ENCODE measurements at places on chromosomes 13 and 19.

DNA sequence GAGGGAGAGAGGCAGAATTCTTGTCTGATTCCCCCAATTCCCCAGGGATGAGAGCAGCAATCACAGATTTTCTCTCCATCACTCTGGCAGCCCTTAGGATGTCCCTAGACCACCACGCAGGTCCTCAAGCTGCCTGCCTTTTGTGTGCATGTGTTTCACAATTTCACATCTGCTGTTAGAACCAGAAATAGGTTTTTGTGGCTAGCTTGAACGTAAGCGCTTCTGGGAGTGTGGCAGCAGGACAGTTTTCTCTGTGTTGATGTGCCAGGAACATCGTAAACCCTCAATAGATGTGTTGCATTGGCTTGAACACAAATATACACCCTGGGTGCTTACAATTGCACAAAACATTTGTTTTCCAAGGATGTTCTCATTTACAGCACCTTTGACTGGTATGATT is 78.8 kb upstream of the TMTC4 start:
- DNase-seq = no peak

DNA sequence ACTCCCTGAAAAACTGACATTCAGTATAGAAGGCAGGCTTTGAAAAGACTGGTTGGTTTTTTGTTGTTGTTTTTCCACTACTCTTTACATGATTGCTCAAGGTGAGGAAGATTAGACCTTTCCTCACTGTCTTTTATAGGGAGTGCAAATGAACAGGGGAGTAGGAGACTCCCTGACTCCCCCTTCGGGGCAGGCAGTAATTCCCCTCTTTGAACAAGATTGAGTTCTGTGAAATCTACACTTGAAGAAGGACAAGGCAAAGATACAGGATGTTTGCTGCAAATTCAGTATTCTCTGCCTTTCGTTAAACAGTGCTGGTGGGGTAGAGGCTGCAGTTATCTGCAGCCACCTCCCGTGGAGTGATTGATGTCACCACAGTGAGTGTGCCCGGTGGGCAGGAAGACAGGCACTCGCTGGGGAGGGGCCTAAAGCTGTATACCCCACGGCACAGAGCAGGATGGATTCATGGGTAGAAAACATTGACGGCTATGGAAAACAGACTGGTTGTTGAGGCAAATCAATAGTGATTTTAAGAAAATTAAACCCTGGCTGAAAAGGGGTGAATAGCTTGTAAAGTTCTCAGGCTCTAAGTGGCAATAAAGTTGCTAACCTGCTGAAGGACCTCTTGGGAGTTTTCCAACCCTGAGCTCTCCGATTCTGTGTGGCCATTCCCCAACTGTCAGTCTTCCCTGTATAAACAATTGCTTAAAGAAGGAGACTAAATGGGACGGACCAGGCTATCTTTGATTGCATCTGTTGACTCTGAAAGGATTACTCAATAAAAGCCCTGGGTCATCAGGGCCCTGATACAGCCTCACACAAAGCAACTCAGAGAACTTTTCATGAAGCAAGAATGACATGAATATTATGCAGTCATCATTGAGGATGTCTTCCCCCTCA is 308.3 kb downstream of the TBC1D4 start:
- DNase-seq = no peak

DNA sequence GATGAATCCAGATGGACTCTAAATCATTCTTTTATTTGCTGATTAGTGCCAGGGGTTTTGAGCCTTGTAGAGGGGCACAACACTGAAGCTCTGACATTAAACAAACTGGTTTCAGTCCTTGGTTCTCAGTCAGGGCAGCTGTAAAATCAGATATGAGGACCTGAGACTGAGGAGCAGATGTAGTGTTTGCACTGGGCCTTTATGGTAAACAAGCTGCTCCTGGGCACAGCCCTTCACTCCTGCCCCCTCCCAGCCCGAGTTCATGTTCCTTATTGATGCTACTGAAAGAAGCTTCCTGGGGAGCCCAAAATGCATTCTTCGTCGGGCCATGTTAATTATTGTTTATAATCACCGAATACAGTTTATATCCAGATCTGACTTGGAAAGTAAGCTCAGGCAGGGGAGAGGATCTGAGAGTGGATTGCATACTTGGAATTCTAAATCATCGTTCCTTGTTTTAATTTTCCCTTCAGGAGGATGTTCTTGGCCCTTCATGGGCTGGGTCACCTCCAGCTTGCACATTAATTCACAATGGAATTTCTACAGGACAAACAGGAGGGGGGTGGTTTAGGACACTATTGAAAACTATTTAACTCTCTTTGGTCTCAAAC is 213.5 kb downstream of the FGF9 start:
- no peak for DNase-seq

- no peak for DNase-seq
Measured at GRCh38 chr13:45219123-45219891, 18.5 kb upstream of the KCTD4 start.

- no peak for DNase-seq
Measured at GRCh38 chr13:59643364-59643841, 520.3 kb downstream of the DIAPH3 start.

DNA sequence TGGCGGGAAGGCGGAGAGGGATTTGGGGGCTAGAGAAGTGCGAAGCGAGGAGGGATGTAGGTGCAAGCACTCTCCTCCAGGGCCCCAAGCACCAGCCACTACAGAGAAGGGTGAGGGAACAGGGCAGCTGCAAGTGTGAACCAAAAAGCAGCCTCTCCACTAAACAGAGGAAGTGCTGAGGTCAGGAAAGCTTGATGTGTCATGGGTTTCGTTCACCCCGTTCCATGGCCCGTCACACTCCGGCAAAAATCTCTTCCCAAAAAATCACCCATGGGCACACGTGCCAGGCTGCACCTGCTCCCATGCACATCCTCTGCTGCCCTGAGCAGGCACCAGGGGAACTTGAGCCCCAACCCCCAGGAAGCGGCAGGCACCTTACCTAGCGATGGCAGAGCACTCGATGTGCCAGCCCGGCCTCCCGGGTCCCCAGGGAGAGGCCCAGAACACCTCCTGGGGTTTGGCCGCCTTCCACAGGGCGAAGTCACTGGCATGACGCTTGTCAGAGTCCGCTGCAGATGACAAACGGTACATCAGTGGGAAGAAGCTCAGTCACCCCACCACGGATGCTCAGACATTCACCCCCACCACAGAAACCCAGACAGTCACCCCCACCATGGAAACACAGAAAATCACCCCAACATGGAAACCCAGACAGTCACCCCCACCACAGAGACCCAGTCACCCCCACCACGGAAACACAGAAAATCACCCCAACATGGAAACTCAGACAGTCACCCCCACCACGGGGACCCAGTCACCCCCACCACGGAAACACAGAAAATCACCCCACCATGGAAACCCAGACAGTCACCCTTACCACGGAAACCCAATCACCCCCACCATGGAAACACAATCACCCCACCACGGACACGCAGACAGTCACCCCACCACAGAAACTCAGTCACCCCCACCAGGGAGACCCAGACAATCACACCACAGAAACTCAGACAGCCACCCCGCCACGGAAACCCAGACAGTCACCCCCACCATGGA is 29.0 kb downstream of the CARS2 start:
- DNase-seq = peak; percentile 57

GRCh38 chr19:44576843-44577565 is 36.4 kb upstream of the IGSF23 start:
- DNase-seq = no peak

DNA sequence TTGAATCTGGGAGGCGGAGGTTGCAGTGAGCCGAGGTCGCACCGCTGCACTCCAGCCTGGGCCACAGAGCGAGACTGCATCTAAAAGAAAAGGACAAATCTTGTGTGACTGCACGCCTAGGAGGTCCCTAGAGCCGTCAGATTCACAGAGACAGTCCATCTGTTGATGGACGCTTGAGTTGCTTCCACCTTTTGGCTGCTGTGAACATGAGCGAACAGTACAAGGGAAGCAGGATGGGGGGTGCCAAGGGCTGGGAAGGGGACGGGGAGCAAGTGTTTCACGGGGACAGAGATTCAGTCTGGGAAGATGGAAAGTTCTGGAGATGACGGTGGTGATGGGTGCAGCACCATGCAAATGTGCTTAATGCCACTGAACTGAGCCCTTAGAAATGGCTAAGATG is 78.7 kb downstream of the GNG7 start:
- DNase-seq = no peak

Data from suppressor macrophage (primary cell).